ENCODE measurements at places on chromosomes 6 and 20. TPM values are rescaled to one million over a fixed set of nuclear protein-coding genes. Genes with fewer than 3 reads are reported as not detected.
A peak's percentile ranks its signal among the peaks of the same experiment; 100 is the strongest.

- DNase-seq, result peak; percentile 88
- H3K36me3 ChIP-seq, result peaks cover 36% of the 10 kb centered on the region
- H3K4me3 ChIP-seq, result peak within 1 kb of the TSS; percentile 84
- H3K27me3 ChIP-seq, result no peaks in the 10 kb centered on the region
These were observed at the start of gene SERPINB1 for GRCh38 chr6:2841264-2842138. SERPINB1 (minus strand) TSS chr6:2841863; CDS start chr6:2840586, 1,277 bp downstream.

- no peaks in the 10 kb centered on the region for H3K36me3 ChIP-seq
- DNase-seq, result no peak
- no peak overlapping the region for H3K4me3 ChIP-seq
- no peak overlapping the region for H3K27ac ChIP-seq
- H3K4me1 ChIP-seq, result peaks cover 9% of the 10 kb centered on the region
- peaks cover 4% of the 10 kb centered on the region for H3K27me3 ChIP-seq
These were observed 122.0 kb upstream of the ARID1B start for GRCh38 chr6:156654919-156655918.

The ANKEF1 gene
- total RNA-seq, result 5.4 TPM

DNA sequence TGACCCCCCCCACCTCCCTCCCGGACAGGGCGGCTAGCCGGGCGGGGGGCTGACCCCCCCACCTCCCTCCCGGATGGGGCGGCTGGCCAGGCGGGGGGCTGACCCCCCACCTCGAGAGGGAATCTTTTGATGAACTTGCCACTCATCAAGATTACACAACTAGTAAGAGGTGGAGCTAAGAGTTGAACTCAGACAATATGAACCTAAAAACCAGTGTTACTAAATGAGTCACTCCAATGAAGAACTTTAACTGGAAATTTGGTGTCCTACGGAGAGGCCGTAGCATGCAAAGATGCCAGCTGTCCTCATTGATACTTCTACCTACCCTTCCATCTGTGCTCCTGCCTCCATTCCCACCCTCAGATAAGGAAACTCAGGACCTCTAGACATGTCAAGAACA is 42.8 kb downstream of the PFDN4 start:
- no peaks in the 10 kb centered on the region for H3K36me3 ChIP-seq
- no peak overlapping the region for H3K4me3 ChIP-seq
- no peak overlapping the region for H3K27ac ChIP-seq
- no peak for DNase-seq
- no peaks in the 10 kb centered on the region for H3K27me3 ChIP-seq
